ENCODE measurements at places on chromosomes 12 and 14. TPM values are rescaled to one million over a fixed set of nuclear protein-coding genes. Genes with fewer than 3 reads are reported as not detected.

DNA sequence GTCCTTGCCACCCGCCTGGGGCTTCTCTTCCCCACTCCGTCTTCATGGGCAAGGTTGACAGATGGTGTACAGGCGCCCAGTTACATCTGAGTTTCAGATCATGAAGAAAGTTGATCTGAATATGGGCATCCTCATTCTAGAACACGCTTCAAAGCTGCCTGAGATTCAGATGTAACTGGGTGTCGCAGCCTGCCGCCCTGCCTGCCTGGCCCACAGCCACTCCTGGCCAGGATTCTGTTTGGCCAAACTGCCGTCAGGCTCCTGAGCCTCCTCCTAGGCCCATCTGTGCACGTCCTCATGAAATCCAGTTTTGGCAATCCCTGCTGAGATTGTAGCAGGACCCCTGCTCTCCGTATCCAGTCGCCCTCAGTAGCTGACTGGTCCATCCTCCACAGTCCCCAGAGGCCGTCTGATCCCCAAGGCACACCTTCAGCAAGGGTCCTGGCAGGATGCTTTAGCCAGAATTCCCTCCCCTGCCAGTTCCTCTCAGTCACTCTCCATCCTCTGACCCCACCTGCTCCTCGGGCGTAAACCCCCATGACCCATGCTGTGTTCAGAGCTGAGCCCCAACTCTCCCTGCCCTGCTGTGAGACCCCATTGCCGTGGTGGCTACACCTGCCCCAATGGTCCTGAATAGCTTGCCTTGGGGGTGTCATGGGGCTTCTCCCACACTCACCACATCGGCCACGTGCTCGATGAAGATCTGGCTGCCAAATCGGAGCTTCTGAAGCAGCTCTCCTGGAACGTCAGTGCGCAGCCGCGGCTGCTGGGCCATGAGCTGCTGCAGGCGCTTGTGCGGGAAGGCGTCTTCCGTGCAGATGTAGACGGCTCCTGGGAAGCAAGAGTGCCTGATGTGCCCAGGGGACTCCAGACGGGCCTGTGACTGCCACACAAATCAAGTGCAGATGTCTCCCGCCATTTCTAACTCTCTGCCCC is 12.5 kb downstream of the XRCC3 start:
- no peak for DNase-seq

- no peak for DNase-seq
Observed at GRCh38 chr12:120388691-120389481, 19.9 kb upstream of the MSI1 start.

- no peak for DNase-seq
Observed at GRCh38 chr14:101018561-101019290, 115.2 kb upstream of the RTL1 start.

GRCh38 chr14:36773558-36773957 is 111.9 kb downstream of the PAX9 start:
- no peak for DNase-seq

- no peak for DNase-seq
Observed at GRCh38 chr12:89244536-89244935, 107.8 kb downstream of the DUSP6 start.

LRTM2 gene
- polyA plus RNA-seq: not detected

DLK1 gene
- not detected for polyA plus RNA-seq

Data from BJ (cell line).